T47D (cell line): ENCODE measurements at places on chromosomes 4 and X.

GRCh38 chr4:183181081-183181480 lies 82.0 kb downstream of the WWC2 start:
- no peak for DNase-seq

- peak; percentile 27 for DNase-seq
Observed at GRCh38 chrX:69618803-69619202, 2.9 kb downstream of the EDA start.

DNA sequence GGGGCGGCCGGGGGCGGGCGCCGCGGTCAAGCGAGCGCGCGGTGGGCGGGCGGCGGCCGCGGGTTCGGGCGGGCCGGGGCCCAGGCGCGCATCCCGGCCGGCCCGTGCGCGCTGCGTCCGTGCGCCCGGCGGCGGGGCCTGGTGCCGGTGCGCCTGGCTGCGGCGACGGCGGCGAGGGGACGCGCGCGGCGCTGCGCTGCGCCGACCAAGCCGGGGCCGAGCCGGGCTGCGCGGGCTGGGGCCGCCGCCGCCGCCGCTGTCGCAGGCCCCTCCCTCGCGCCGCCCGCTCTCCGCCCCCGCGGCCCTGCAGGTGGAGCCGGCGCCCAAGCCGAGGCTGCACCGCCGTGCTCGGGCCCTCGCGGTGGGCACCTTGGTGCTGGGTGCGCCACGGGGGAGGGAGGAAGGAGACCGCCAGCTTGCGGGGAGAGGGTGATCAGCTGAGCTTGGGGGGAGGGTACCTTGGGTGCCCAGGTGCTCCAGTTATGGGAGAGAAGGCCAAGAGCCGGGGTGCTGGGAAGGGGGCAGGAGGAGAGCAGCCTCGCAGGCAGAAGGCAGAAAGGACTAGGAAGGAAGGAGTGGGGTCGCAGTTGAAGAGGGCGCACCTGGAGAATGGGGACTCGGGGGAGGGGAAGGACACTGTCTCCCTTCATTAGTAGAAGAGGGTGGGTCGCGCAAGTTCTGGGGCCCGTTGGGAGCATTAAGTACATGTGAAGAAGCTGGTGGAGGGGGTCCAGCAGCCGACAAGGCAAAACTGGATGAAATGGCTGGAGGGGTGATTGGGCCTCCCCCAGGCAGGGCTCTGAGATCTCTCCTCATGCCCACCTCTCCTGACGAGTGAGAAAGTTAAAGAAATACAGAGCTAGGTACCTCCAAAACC lies at the start of gene PPP2R2C:
Gene PPP2R2C (minus strand): TSS at position 228 of the 877 bp plus-strand sequence. CDS start 385 bp downstream, outside the sequence.
- peak; percentile 69 for DNase-seq

- DNase-seq, result no peak
Observed at GRCh38 chr4:7001271-7001670, 41.9 kb upstream of the TADA2B start.

GRCh38 chr4:42891644-42892043 lies 869 bp upstream of the GRXCR1 start:
- no peak for DNase-seq

DNA sequence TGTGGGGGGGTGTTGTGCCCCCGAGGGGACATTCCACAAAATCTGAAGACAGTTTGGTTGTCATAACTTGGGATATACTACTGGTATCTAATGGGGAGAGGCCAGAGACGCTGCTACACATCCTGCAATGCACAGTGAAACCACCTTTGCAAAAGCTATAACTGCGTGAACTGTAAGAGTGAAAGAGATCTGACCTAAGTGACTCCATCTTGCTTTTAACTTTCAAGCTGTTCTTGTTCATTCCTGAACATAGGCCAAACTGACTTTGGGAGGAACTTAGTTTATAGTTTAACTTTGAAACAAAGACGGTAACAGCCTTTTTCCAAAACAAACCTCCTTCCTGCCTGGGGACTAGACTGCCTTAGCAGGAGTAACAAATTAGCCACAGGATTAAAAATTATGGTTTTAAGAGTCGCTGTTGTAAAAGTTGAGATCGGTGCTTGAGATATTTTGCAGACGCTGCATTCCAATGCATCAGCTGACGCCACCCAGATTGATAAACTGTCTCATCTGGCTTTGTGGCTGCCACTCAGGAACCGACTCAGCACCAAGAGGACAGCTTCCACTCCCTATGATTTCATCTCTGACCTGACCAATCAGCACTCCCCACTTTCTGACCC lies 70.9 kb downstream of the ATXN3L start:
- DNase-seq, result no peak

- DNase-seq, result no peak
Observed at GRCh38 chr4:97990409-97990808, 152.9 kb downstream of the STPG2 start.

DNA sequence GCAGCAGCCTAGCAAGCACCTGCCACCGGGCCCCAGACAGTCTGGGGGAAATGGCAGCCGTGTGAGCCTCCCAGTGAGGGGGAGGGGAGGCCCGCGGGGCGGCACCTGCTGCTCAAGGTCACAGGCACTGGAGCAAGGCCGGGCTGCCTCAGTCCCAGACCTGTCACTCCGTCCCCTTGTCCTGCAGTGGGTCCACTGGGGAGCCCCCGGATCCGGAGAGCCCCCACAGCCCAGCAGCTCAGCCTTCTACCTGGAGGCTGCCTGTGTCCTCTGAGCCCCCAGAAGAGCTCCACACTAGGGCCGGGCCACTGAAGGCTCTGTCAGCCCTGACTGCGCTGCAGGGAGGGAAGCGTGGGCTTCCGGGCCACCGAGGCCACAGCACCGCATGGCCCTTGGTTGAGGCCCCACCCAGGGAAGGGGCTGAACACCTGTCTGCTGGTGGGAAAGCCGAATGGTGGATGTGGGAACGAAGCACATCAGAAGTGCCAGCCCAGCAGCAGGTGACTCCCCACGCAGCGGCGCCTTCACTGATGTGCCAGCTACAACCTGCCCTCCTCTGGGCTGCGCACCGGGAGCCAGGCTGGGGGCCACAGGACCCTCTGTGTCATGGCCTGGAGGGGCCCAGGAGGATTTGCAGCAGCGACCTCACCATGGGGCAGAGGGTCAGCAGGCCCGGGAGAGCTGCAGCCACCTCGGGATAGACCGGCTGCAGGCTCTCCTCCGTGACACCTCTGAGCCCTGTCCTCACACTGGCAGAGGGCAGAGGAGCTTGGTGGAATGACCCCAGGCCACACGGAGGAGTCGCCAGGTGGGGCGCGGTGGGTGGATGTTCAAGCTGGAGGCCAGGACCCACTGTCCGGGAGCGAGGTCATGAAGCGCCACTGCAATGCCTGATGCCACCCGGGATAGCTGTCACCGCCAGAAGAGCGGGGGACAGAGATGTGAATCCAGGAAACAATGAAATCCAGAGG lies 35.0 kb upstream of the MXD4 start:
- no peak for DNase-seq

DNA sequence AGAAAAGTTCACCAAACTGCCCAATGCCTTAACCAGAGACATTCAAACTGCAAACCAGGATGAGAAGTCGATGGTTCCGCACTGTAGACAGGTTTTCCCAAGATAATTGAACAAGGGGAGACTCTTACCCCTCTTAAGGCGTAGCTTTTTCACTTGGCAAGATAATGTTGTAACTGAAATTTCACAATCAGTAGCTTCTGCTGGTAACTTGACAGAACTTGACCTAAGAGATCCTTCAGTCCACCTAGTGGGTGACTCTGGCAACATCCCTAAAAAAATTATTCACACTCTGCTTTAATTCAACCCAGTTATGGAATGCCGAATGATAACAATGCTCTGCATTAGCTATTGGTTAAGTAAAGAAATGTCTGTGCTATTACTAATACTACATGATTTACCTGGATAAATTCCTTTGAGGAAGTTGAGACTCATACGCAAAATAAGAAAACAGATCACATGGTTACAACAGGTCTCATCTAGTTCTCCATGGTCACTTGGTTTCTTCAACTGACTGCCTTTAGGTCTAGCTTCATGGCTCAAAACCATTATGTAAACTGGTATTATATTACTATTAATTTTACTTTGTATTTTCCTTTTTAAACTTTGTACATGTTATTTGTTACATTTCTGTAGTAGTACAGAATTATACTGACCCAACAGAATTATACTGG lies 9.1 kb downstream of the ELF2 start:
- DNase-seq, result peak; percentile 34

DNA sequence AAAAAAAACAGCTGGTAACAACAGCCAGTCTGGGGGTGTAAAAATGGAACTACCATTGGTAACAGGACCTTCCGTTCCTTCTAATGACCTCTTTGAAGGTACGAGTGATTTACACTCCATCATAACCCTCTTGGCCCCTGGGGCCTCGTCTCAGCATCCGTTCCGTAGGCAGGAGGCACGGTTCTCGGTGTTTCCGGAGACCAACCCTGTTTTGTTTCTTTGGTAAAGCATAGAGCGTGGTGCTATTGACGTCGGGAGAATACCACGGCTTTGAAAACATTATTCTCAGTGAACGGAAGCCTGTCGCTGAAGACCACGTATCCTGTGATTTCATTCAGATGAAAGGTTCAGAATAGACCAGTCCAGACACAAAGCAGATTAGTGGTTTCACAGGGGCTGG lies 198.9 kb downstream of the ASMT start:
- no peak for DNase-seq

- DNase-seq, result no peak
Observed at GRCh38 chrX:14351611-14352303, 177.6 kb upstream of the GLRA2 start.

- DNase-seq, result no peak
Observed at GRCh38 chrX:28756647-28757046, 169.4 kb downstream of the IL1RAPL1 start.

- DNase-seq, result no peak
Observed at GRCh38 chr4:38237139-38237538, 276.9 kb downstream of the PTTG2 start.

- no peak for DNase-seq
Observed at GRCh38 chr4:7634661-7635251, 200.0 kb upstream of the PSAPL1 start.

GRCh38 chr4:38995660-38996005 lies 36.6 kb downstream of the TMEM156 start:
- no peak for DNase-seq

- peak; percentile 18 for DNase-seq
Observed at GRCh38 chr4:27048429-27049238, 188.0 kb downstream of the STIM2 start.

GRCh38 chrX:47232803-47233332 lies at the start of gene USP11:
USP11 (plus strand) TSS chrX:47233009; CDS start chrX:47233044, 35 bp downstream.
- DNase-seq, result no peak

DNA sequence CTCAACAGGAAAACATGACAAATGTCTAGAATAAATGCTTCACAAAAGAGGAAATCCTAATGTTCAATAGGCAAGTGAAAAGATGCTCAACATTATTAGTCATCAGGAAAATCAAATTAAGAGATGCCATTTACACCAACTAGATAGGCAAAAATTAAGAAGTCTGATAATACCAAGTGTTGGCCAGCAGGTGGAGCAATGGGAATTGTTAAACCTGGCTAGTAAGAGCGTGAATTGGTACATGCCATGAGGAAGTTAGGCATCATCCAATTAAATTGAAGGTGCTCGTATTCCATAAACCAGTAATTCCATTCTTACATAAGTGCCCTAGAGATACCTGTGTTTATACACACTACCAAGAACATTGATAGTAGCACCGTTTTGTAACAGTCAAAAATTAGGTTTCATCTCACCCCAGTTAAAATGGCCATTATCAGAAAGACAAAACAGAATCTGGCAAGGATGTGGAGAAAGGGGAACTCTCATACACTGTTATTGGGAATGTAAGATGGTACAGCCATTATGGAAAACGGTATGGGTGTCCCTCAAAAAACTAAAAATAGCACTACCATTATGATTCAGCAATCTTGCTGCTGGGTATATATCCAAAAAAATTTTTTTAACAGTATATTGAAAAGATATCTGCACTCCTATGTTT lies 14.0 kb upstream of the ZCCHC18 start:
- peak; percentile 62 for DNase-seq

- no peak for DNase-seq
Observed at GRCh38 chr4:48706736-48707135, 73.3 kb downstream of the FRYL start.

DNA sequence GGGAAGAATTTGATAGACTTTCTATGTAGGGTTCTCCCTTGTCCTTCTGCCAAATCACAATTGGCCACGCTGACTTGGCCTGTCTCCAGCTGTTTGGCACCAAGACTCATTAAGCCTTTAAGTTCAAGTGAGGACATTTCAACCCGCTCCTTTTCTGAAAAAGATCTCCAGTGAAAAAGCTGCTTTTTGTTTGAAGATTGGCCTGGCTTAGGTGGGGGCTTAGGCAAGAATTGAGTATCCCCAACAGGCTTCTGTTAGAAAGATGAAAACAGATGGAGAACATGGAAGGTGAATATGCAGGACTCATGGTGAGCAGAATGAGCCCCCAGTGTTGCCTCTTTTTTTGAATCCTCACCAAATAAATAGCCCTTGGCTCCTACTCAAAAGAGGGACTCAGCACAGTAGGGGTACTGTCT lies 28.5 kb upstream of the LIMCH1 start:
- DNase-seq, result no peak

DNA sequence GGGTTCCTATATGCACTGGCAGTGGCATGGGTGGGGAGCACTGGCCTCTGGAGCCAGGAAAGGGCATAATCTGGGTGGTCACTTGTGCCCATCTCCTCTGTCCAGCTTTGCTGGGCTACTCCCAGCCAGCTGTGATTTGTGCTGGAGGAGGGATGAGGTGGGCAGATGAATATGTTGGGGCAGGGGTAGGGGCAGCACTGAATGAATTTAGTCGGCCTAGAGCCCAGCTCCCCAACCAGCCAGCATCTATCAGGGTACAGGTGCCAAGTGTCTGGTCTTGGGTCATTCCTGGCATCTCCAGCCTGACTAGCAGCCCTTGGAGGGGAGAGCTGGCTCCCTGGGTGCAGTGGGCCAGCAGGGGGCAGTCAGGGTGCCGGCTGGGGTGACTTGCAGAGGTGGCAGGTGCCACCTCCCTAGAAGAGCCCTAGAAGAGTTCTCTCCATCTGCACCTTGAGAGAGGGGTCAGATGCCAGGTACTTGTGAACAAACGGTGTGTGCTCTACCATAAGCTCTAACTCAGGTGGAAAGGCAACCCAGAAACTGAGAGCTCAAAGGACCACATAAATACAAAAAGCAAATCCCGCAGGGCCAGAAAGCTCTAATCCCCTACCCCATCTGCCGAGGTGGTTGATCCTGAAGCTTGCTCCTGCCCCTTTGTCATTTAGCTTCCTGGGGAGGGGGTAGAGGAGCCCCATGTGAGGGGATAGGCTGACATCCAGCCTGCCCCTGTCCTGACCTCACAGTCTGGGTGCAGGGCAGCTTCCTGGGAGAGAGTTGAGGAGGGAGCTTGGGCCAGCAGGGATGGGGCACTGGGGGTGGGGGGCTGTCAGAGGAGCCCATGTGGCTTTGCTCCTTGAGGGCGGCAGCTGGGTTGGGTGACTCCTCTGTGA lies 2.2 kb downstream of the SORCS2 start:
- no peak for DNase-seq

DNA sequence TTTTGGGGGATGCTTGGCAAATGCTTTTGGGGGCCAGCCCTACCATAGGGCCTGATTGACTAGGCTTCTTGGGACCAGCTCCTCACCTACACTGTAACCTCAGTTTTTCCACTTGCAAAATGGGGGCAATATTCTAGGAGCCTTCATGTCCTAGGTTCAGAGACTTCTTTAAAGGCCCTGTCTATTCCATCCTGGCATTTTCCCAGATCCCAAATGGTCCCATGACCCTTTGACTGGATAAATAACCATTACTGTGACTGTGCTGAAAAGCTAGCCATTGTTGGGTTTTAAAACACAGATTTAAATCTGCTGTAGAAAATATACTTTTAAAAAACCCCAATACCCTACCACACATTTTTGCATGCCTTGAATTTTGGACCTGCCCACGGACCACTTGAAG lies 149.8 kb downstream of the EFNB1 start:
- DNase-seq, result no peak

- DNase-seq, result peak; percentile 87
Observed at GRCh38 chr4:2583517-2583916, 47.1 kb downstream of the FAM193A start.
